ENCODE measurements at places on chromosomes 4 and X.

- no peak for DNase-seq
Measured at GRCh38 chrX:153736071-153736820, 11.6 kb downstream of the ABCD1 start.

GRCh38 chr4:61994036-61994435 is 793.9 kb downstream of the ADGRL3 start:
- no peak for DNase-seq

GRCh38 chr4:88008743-88009171 is 1.3 kb downstream of the PKD2 start:
- no peak for DNase-seq

DNA sequence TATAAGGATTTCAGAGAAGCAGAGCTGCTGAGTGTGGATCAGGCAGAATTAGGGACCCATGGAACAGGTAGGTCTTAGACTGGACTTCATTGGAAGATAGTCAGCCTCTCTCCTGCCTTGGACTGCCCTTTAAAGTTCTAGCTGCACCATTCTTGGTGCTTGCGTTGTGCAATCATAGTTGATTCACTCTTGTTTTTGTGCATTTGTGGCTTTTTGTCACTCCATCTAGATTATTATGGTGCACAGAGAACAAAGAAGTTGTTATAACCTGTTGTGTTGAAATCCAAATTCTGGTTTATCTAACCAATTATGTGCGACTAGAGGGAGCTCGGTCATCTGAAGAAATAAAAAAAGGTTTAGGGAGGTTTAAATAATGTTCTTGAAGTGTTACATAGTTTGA is 59.3 kb downstream of the JADE1 start:
- DNase-seq, result no peak

GRCh38 chrX:40465735-40466551 is 114.8 kb upstream of the ATP6AP2 start:
- peak; percentile 39 for DNase-seq

DNA sequence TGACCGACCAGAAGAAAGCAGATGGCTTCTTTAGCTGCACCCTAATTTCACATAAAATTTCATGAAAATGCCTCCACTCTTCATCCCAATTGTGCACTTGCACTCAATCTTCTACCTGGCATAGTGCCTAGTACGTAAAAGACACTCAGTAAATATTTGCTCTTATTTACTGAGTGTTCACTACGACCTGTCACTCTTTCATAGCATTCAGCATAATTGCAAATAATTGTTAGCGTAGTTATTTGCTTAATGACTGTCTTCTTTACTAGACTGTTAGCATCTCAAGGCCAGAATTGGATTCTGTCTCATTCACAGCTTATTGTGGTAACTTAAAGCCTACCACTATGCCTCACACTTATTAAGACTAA is 130.2 kb downstream of the ENOX2 start:
- DNase-seq, result no peak

DNA sequence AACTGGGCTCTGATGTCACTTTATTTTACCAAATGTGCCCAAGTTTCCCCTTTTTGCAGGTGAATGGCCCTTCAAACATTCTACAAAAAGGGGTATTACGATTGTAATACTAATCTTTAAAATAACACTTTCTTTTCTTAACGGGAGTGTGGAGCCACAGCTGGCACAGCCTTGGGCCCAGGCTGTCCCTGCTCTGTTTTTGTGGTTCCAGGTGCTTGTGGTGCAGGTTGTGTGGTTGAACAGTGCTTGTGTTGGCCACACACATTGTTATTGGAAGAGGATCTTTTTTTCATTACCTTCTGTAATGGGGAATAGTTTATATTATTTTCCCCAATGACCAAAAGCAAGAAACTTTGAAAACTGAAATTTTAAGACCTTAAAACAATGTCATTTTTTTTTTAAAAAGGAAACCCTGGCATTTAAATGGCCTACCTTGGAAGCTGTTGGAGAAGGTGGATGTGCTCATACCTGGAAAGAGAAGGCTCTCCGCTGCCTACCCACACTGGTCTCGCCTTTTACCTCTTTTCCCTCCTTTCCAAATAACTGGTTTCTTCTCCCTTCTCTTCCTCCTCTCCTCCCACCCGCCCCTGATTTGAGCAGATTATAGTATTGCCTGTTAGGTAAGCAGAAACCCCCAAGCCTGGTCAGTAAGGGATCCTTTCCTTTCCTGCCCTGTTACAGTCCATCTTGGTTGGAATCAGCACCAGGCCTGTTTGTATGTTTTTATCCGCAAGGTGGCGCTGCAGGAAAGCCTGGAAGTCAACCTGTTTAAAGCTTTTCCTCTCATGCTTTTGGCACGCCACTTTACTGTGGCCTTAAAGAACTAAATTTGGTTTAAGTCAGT is 28.6 kb downstream of the HADH start:
- peak; percentile 79 for DNase-seq

DNA sequence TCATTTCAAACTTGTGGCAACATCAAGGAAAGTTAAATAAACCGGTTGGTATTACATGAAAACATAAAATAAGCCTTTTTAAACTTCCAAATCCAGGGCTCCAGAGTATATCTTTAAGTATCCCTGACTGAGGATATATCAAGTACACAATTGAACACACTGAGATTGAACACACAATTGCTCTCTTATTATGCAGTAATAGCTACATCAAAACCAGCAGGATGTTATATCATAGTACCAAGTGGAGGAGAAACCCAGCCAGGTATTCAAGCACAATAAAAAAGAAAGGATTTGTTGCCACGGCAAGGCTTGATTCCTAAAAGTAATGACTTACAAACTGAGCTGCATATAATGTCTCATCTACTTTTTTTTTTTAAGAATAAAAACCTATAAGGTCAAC is 605.8 kb downstream of the SPOCK3 start:
- no peak for DNase-seq

- DNase-seq, result peak; percentile 86
Measured at GRCh38 chr4:86359944-86360478, at the start of gene MAPK10. MAPK10 (minus strand) TSS chr4:86360053.

GRCh38 chr4:10416441-10416840 is 40.8 kb downstream of the ZNF518B start:
- no peak for DNase-seq

Data from BE2C (cell line).